ENCODE measurements at places on chromosomes 2 and 18.

DNA sequence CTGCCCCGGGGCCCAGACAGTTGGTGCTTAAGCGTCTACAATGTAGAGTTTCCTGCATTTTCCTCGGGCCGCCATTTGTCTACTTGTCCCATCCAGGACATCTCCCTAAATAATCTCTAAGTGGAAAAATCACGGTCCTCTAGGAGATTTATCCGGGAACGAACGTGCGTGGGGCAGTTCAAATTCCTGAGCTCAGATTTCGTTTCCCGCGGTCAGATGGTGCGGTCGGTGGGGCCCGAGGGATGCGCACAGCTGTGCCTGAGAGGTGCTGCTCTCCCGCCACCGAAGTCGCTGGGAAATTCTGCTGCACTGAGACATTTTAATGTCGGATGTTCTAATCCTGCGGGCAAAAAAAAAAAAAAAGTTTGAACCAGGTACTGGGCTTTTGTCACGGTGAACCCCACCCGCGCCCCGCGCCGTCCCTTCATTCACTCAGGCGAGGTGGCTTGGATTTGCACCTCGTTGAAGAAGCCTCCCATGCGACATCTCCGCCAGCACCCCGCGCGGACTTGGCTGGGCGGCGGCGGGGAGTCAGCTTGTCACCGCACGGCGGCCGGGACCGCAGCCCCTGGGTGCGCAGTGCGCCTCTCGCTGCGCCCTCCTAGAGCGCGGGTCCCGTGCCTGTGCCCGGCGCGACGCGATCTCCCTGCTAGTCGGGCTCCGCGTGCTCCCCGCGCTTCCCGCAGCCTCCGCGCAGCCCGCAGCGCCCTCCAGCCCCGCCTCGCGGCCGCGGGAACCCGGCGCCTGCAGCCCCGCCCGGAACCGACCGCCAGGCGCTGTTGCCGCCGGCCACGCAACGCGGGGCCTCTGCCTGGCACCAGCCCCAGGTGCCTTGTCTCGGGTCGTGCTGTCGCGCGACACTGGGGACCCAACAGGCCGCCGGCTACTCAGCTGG is 191.9 kb upstream of the TCF4 start:
- no peak overlapping the region for H3K27ac ChIP-seq
- H3K4me1 ChIP-seq, result no peaks in the 10 kb centered on the region
- no peaks in the 10 kb centered on the region for H3K36me3 ChIP-seq
- no peaks in the 10 kb centered on the region for H3K27me3 ChIP-seq

DNA sequence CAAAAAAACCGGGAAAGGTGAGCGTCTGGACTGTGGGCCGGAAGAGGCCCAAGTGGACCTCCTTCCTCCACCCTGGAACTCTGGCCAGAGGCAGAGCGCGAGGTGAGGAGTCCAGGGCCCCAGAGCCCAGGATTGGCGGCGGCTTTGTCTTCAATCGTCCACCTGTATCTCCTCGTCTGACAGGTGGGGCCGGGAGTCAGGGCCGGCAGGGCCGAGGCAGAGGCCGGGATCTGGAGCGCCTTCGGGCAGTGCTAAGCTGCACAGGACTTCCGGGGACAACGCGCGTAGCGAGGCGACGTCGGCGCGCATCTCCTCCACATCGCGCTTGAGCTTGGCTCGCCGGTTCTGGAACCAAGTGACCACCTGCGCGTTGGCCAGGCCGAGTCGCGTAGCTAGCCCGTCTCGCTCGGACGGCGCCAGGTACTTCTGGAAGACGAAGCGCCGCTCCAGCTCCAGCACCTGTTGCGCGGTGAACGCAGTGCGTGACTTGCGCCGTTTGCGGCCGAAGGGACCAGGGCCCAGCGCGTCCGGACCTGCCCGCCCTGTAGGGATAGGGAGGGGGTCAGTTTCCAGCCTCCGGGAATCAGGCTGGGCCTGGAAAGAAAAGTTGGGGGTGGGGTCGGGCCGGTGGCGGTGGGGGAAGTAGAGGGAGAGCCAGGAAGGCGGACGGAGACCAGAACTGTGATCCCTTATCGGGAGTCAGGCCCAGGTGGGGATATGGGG is 1.5 kb downstream of the LBX2 start:
- H3K4me1 ChIP-seq, result peaks cover 16% of the 10 kb centered on the region
- peak overlapping the region; percentile 27 for H3K27ac ChIP-seq
- peak overlapping the region; percentile 62 for H3K4me3 ChIP-seq
- peak; percentile 68 for DNase-seq

- no peaks in the 10 kb centered on the region for H3K27me3 ChIP-seq
- H3K4me3 ChIP-seq, result no peak overlapping the region
- peak; percentile 49 for DNase-seq
- no peaks in the 10 kb centered on the region for H3K36me3 ChIP-seq
- H3K27ac ChIP-seq, result no peak overlapping the region
- H3K4me1 ChIP-seq, result no peaks in the 10 kb centered on the region
Measured at GRCh38 chr2:22817197-22817596, 567.8 kb upstream of the KLHL29 start.

GRCh38 chr2:179106676-179107428 is 56.9 kb upstream of the CCDC141 start:
- H3K27me3 ChIP-seq, result no peaks in the 10 kb centered on the region
- no peak overlapping the region for H3K27ac ChIP-seq
- peaks cover 18% of the 10 kb centered on the region for H3K4me1 ChIP-seq
- H3K36me3 ChIP-seq, result peaks cover 12% of the 10 kb centered on the region

DNA sequence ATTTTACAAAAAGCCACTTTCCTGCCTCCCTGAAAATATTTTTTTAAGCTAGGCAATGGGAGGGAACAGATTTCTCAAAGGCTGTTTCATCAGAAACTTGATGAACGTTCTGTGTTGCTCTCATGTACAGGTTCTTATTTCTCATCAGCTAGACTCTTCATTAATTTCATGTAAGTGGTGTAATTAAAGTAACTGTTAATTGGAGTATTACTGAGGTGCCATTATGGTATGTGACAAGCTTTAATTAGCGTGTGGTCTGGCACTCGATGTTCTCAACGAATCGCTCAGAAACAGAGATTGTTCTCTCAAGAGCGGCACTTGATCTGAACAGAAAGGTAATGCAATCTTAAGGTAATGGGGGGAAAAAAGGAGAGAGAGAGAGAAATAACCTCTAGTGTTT is 81.9 kb upstream of the MYCN start:
- no peak for DNase-seq
- H3K36me3 ChIP-seq, result no peaks in the 10 kb centered on the region
- H3K4me3 ChIP-seq, result no peak overlapping the region
- H3K27me3 ChIP-seq, result peaks cover 28% of the 10 kb centered on the region
- no peaks in the 10 kb centered on the region for H3K4me1 ChIP-seq

- no peak overlapping the region for H3K27ac ChIP-seq
- DNase-seq, result no peak
- no peaks in the 10 kb centered on the region for H3K36me3 ChIP-seq
Measured at GRCh38 chr2:205646680-205647079, 35.6 kb upstream of the NRP2 start.

- H3K4me3 ChIP-seq, result no peak overlapping the region
- H3K36me3 ChIP-seq, result no peaks in the 10 kb centered on the region
- H3K27me3 ChIP-seq, result no peaks in the 10 kb centered on the region
- H3K27ac ChIP-seq, result no peak overlapping the region
- H3K4me1 ChIP-seq, result no peaks in the 10 kb centered on the region
Measured at GRCh38 chr2:206855585-206856433, 83.5 kb upstream of the CPO start.
